T-helper 2 cell (primary cell): ENCODE measurements at places on chromosomes 3 and 15.
A peak's percentile ranks its signal among the peaks of the same experiment; 100 is the strongest.

DNA sequence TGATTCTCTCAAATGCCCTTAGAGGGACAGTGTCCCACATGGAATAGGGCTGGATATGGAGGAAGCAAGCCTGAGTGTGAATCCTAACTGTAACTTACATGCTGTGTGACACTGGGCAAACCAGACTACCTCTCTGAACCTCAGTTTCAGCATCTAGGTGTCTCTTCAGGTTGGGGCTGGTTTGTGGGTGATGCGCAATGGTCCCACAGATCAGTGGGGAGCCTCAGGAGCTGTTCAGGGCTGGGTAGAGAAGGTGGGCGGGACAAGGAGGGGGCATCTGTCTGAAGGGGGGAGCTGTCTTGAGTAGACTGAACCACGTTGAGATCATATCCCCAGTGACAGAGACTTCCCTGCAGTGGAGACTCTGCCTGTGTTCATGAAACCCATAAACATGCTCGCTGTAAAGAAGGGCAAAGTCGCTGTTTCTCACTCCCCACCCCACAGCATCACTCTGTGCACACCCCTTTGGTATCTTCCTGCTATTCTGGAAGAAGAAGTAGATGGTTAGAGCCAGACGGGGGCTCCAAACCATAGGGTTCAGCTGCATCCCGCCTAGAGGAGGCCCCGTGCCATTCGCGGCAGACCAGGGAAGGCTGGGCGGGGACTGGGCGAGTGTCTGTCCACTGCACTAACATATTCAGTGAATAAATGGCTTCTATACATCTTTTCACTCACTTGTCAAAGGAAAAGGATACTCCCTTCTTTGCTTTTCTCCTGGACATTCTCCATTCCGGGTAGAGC lies 28.4 kb downstream of the SRPRB start:
- DNase-seq = no peak

GRCh38 chr3:149579838-149580542 lies 77.8 kb downstream of the WWTR1 start:
- DNase-seq = no peak

DNA sequence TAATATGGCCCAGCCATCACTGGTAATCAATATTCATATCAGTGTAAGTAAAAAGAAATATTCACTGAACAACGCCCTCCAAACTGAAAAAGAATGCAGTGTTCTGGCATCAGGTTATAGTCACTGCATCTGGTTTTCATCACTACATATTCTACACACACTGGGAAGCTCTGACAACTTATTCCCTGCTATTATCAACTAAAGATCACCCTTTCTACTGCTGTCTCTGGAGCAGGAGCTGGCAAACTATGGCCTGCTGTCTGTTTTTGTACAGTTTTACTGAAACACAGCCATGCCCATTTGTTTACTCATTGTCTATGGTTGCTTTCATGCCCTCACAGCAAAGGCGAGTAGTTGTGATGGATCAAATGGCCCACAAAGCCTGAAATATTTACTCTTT lies 35.3 kb downstream of the TUBGCP4 start:
- no peak for DNase-seq

- DNase-seq = no peak
Measured at GRCh38 chr15:61752001-61752400, 308.2 kb downstream of the VPS13C start.

GRCh38 chr3:124811436-124811835 lies 75.7 kb downstream of the ITGB5 start:
- no peak for DNase-seq

DNA sequence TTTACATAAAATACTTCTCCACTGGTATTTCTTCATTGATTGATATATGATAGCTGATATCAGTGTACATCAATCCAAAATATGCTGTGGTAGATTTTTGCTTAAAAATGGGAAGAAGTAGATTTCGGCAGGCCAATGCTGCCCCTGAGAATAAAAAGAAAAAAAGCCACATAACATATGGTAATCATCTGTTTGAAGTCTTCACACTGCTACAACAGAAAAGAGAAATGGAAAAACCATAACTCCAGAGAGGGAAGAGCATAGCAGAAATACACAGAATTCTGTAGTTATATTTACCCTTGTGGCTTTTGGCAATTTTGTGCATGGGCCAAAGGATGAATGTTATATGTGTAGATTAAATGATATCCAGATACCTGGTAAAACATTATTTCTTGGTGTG lies 143.1 kb upstream of the KCNMB2 start:
- no peak for DNase-seq

DNA sequence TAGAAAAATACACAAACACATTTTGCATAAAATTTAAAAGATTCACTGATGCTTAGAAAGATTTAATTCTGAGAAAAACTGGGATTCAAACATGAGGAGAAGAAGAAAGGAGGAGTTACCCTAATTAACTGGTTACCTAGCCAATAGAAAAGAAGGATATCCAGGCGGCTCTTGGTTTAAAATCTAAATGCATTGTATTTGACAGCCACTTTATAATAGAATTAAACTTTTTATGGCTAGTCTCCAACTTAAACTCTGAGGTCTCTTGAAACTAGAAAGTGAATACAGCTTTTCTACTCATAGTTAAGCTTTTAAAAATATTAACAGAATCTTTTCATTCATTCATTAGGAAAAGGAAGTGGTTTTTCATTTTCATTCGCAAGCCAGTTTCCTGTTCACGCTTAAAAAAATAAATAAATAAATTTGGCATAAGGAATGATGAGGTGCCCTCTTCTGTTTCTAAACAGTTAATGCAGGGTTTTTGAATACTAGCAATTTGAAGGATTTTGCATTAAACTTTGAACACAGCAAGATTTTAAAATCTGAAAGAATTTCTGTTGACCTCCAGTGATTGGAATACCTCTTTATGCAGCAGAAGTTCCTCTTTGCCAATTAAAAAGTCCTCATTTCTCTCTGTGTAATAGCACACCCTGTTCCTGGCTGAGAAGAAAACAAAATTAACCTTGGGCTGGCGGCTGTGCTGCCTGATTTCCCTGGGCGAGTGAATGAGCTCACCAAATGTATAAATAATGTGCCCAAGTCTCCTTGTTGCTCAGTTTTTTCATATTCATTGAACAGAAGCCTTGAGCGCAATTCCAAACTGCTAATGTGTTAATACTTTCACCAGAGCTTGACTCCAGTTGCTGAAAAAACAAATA lies 105.1 kb downstream of the ZMAT3 start:
- peak; percentile 10 for DNase-seq

DNA sequence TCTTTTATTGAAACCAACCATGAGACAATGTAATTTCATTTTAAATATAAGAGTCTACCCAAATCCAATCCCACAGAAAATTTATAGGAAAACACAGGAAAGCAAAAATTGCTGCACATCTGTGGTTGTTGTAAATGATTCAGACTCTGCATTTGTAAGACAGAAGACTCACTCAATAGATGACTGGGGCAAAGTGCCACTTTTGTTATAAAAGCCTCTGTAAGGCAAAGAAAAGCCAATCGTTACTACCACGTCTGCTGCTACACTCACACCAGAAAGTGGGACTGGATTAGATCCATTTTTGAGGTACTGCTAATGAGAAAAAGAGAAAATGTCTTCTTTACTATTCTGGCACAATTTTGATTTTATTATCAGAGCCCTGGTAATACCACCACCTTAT lies 74.9 kb downstream of the SEMA6D start:
- no peak for DNase-seq

- DNase-seq = no peak
Measured at GRCh38 chr15:70002897-70003296, 94.8 kb downstream of the TLE3 start.

GRCh38 chr15:73156431-73157191 lies 104.3 kb downstream of the NEO1 start:
- DNase-seq = no peak

DNA sequence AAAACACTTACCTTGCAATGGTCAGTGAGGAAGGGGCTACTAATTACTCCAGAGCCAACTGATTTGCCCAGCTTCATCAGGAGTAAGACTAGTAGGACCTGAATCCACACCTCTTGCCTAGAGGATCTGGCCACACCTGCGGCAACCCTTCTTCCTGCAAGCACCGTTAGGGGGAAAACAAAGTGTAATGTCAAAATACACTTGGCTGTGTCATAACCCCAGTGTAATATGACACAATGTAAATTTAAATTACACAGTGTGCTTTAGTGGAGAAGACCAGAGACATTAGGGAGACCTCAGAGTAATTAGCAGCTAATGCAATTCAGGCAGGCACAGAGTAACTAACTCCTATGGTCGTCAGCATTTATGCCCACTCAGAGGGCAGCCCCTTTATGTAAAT lies 308.5 kb upstream of the ARRDC4 start:
- no peak for DNase-seq

GRCh38 chr3:8450618-8451017 lies 51.0 kb upstream of the LMCD1 start:
- DNase-seq = no peak

- peak; percentile 37 for DNase-seq
Measured at GRCh38 chr3:171809861-171810628, at the start of gene PLD1. PLD1 (minus strand) TSS chr3:171810483; CDS start chr3:171738051, 72,432 bp downstream.

DNA sequence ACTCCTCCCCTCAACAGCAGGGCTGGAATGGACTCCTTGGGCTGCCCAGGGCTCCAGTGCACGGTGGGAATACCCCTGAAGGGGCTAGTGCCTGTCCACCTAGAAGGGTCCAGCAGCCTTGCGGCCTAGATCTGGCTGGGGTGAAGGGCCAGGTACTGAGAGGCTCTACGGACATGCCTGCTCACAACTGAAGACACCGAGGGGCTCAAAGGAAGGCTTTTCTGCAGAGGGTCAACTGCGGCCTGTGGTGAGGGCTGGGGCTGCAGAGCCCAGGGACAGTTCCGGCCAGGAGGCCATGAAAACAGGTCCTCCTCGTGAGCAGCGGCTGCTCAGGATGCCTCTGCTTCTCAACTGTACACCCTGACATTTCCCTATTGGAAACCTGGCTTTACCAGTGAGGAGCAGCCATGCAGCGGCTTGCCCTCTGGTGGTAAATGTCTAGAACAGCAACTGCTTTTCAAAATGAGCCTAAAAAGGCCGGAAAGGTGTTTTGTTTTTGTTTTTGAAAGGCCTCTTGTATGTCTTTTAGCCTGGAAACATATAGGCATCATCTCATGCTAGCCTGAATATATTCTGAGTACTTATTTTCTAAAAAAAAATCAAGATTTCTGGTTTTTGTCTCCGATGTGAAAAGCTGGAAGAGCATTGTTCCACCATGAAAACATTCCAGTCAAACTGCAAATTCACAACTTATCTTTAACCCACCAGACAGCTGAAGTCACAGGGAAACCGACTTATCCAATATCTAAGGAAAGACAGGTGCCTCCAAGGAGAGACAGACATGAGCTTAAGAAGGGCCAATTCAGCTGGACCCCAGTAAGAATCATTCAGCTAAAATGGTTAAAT lies 163.4 kb downstream of the KLF13 start:
- DNase-seq = peak; percentile 33

DNA sequence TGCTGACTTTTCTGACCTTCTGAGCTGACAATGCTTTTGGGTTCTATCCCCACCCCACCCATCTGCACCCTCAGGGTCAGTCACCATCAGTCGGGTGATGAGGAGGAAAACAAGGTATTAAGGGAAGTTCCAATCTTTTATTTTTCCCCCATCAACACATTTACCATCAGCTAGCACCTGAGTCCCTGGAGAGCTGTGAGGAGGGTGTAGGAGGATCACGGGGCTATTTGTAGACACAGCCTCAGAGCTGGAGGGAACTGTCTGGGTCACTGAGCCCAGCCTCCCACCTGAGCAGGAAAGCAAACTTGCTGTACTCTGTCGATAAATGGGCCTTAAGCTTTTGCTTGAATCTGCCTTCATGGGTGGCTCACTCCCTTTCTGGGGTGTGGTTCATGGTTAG lies 24.8 kb upstream of the ZFAND6 start:
- no peak for DNase-seq

- no peak for DNase-seq
Measured at GRCh38 chr3:48086705-48087104, 70.5 kb upstream of the MAP4 start.

DNA sequence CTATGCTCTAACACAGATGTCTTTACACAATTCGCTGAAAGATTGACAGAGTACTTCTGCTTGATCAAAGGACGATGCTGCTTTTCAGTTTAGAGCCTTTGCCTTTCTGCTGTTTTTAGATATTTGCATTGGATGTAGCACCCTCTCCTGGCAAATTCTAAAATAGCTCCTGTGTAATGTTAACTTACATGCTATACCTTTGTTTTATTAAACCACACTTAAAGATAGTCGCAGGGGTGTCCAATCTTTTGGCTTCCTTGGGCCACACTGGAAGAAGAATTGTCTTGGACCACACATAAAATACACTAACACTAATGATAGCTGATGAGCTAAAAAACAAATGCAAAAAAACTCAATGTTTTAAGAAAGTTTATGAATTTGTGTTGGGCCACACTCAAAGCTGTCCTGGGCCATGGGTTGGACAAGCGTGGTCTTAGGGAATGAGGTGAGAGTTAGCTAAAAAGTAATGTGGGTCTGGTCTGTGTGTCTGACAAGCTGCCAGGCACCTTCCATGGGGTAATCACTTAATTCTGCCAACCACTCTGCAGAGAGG lies 62.9 kb downstream of the ATG7 start:
- no peak for DNase-seq

GRCh38 chr3:110773413-110773954 lies 298.1 kb upstream of the NECTIN3 start:
- no peak for DNase-seq

DNA sequence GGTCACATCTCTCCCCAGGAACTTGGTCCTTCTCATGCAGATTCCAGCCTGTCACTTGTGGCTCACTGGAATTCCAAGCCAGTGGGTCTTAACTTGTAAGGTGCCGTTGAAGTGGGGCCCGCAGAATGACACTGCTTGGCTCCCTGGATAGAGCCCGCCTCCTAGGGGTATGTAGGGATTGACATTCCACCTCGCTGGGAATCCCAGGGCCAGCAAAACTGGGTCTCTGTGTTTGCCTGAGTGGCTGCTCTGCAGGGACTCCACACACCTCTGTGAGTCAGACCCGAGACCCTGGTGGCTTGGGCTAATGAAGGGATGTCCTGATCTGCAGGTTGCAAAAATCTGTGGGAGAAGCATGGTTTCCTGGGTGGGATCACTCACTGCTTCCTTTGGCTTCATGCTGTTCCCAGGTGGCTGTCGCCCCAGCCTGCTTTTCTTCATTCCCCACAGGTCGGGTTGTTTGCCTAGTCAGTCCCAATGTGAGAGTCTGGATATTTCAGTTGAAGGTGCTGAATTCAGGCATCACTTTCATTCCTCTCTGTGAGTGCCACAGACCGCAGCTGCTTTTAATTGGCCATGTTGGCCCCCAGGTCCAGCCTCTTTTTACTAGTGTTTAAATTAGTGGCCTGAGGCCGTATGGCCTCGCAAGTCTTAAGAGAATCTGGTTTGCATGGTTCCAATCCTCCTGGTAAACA lies 156.0 kb upstream of the TRIM42 start:
- DNase-seq = no peak

GRCh38 chr3:171563298-171563697 lies 103.1 kb upstream of the TNIK start:
- no peak for DNase-seq

GRCh38 chr3:78025916-78026315 lies 986.0 kb downstream of the ROBO2 start:
- no peak for DNase-seq

GRCh38 chr15:49273734-49274318 lies 103.8 kb downstream of the GALK2 start:
- no peak for DNase-seq
